ENCODE measurements at places on chromosomes 3 and 15.

- no peak for DNase-seq
Observed at GRCh38 chr15:29135309-29135657, 134.3 kb downstream of the NSMCE3 start.

GRCh38 chr3:22856811-22857210 is 346.3 kb upstream of the UBE2E2 start:
- DNase-seq: no peak

GRCh38 chr3:33803252-33803651 is 4.8 kb downstream of the PDCD6IP start:
- no peak for DNase-seq

- DNase-seq: no peak
Observed at GRCh38 chr3:35276568-35276967, 362.8 kb upstream of the ARPP21 start.

DNA sequence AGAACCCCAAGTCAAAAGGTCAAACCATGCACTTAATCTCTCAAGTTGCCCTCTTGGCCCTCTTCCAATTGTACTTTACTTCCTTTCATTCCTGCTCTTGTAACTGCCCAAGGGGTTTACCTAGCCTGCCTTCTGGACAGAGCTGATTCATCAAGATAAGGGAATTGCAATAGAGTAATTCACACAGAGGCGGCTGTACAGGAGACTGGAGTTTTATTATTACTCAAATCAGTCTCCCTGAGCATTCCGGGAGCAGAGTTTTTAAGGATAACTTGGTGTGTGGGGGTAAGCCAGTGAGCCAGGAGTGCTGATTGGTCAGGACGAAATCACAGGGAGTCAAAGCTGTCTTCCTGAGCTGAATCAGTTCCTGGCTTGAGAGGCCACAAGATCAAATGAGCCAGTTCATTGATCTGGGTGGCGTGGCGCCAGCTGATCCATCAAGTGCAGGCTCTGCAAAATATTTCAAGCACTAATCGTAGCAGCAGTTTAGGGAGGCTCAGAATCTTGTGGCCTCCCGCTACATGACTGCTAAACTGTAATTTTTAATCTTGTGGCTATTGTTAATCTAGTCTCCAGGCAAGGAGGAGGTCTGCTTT is 590.0 kb downstream of the EPHA3 start:
- DNase-seq: no peak

GRCh38 chr15:43153269-43153668 is 19.9 kb downstream of the TMEM62 start:
- no peak for DNase-seq

DNA sequence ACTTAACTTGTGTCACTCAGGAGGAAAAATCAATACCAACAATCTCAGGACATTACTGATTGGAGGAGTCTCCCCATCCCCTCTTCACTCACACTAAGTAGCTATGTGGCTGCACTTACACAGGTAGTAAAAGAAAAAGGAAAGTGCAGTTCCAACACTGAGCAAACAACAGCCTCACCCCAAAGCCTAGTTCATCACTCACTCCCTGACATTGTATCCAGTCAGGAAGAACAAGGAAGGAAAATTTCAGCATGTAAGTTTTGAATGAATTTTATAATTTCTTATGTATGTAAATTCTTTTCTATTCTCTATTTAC is 273.4 kb downstream of the IGSF11 start:
- peak; percentile 85 for DNase-seq

GRCh38 chr3:25663347-25663868 is 1.3 kb downstream of the TOP2B start:
- no peak for DNase-seq

- no peak for DNase-seq
Observed at GRCh38 chr3:71733319-71733718, 8.1 kb upstream of the EIF4E3 start.

GRCh38 chr3:53170325-53171063 is 9.5 kb downstream of the PRKCD start:
- DNase-seq: no peak

DNA sequence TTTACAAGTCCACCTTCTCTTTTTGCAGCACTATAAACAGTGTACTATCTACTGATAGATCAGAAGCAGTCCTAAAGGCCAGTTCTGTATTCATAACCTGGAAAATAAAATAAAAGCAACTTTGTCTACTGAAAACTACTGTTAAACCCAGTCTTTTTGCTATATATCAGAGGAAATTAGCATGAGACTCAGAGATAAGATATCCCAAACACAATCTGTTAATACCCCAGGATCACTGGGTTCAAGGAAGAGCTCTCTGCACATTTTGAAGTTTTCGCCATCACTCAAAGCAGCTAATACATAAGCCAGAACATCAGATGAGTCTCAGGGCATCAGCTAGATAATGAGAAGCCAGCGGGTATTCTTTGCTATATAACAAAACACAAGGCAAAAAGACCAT is 21.8 kb downstream of the OSBPL10 start:
- DNase-seq: no peak

- DNase-seq: no peak
Observed at GRCh38 chr3:129984125-129984524, 9.6 kb downstream of the TRH start.

GRCh38 chr3:99482191-99482590 is 156.2 kb upstream of the COL8A1 start:
- DNase-seq: no peak

GRCh38 chr15:36841193-36841592 is 259.2 kb downstream of the MEIS2 start:
- DNase-seq: no peak

- DNase-seq: no peak
Observed at GRCh38 chr3:49992326-49992725, 52.4 kb downstream of the RBM6 start.

- DNase-seq: no peak
Observed at GRCh38 chr3:23496165-23496564, 293.0 kb downstream of the UBE2E2 start.

GRCh38 chr3:108118038-108118768 is 27.4 kb upstream of the CD47 start:
- no peak for DNase-seq

- no peak for DNase-seq
Observed at GRCh38 chr15:50698101-50698500, 11.5 kb upstream of the TRPM7 start.

- no peak for DNase-seq
Observed at GRCh38 chr3:131976448-131976847, 58.4 kb downstream of the CPNE4 start.

DNA sequence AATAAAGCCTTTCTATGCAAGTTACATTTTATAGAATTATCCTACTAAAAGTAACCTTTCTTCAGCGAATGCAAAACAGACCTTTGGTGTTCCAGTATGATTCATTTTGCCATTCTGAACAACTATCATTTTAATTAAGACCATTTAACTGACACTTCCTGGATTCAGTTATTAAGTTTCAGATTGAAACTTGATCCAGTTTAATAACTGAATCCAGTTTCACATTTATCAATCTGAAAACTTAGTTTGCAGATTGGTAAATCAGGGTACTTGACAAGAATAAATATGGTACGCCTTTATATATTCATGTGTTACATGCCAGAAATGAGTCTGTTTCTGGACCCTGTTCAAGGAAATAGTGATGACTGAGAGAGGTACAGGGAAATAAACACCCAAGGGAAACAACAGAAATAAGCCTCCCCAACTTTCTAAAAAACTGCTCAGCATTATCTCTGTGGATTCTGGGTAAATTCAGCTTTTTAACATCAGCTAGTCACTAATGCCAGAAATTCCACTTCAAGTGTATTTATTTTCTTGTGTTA is 23.3 kb upstream of the NFKBIZ start:
- no peak for DNase-seq

DNA sequence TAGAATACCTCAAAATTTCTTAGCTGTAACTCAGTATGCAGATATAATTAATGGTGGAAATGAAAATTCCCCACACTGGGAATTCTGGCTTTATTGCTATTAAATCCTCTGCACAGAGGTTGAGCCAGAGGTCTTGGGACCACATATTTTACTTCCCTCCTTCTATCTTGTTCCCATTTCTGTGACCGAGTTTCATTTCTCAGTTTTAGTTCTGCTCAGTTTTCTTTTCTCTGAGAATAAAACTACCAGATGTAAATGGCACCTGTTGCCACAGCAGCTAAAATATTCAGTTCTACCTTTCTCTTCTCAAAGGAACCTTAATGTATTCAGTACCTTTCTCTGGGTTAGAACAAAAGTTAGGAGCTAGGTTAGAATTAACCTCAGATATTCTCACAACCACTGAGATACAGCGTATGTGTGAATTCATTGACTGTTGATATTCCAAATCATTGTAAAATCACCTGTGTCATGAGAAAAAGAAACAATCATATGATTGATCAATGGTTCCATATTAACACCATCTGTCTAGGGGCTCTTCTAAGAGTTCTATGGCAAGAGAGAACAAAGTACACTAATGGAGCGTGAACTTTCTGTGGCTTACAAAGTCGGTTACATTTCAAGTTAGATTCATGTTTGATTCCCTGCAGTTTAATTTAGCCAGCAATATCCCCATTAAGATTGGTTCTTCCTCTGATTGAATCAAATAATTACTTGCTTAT is 374.1 kb downstream of the EFHB start:
- DNase-seq: no peak

GRCh38 chr15:80450811-80451321 is 46.7 kb downstream of the ARNT2 start:
- no peak for DNase-seq

DNA sequence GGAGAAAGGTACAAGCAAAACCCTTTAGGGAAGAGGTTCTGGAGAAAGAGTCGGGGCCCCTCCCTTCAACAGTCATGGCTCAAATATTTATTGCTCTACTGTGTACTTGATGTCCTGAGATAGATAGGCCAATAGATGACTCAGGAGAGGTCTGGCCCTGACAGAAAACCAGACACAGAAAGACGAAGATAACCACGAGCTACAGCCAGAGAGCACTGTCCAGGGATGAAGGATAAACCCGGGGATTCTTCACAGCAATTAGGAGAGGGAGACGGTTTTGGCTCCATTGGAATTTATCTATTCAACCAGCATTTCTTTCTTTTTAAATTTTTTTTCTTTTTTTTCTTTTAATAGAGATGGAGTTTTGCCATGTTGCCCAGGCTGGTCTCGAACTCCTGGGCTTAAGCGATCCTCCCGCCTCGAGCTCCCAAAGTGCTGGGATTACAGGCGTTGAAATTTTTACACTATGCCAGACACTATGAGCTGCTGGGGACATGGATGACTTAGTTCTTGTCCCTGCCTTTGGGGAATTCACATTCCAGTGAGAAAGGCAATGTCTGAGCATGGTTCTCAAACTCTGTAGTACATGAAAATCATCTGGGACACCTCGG is 4.6 kb upstream of the CIDEC start:
- no peak for DNase-seq

GRCh38 chr3:152236716-152237115 is 32.0 kb upstream of the MBNL1 start:
- DNase-seq: no peak

DNA sequence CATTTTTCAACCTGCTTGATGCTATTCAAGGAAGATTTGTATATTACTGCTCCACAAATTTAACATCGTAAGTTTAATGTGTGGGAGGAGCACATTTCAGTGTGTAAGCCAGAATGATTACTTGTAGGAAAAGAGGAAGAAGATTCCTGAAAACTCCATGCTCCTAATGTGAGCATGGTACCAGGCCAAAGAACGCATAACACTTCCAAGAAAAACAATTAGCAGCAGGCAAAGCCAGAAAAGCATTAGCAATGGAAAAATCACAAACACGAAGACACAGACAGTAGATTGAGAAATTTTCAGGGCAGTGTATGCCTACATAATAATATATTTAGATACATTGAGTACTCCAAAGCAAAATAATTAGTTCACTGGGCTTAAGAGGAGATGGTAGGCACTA is 96.6 kb upstream of the CBLB start:
- DNase-seq: no peak

DNA sequence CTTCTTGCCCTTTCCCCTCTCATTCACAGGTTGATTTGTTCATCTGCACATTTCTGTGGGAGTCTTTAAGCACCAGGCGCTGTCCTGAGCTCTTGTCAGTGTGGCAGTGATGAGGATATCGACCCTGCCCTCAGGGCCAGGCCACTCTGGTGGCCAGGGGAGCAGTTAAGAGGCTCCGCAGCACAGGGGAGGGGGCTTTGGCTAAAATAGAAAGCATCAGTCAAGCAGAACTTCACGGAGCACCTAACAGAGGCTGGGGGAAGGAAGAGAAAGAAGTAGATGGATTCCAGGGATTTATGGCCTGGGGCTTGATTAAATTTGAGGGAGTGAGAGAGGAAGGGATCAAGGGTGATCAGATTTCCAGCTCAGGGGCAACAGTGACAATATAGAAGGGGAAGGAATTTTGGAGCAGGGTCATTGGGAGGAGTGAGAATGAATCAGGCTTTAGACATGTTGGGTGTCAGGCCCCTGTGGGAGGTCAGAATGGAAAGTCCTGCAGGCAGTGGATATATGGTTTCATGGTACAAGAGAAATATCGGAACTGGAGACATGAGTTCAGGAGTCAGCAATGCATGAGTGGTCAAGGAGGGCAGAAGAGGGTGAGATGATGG is 73.0 kb upstream of the GLCE start:
- no peak for DNase-seq

DNA sequence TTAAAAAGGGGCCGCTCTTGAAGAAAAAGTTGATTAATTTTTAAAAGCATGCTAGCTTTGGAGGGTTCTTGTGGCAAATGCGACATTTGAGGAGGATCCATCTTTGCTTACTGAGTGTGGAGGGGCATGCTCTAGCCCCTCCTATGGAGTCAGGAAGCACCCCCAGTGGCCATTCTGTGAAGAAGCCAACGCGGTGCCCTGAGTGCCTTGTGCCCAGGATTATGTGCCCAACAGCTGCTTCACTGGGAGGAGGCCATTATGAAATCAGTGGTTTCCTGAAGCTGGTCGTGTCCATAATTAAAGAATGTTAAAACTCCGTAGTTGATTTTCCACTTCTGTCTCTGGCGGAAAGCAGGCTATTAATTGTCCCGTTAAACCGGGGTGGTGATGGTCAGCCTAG is 69.1 kb upstream of the TNFAIP8L3 start:
- DNase-seq: no peak

DNA sequence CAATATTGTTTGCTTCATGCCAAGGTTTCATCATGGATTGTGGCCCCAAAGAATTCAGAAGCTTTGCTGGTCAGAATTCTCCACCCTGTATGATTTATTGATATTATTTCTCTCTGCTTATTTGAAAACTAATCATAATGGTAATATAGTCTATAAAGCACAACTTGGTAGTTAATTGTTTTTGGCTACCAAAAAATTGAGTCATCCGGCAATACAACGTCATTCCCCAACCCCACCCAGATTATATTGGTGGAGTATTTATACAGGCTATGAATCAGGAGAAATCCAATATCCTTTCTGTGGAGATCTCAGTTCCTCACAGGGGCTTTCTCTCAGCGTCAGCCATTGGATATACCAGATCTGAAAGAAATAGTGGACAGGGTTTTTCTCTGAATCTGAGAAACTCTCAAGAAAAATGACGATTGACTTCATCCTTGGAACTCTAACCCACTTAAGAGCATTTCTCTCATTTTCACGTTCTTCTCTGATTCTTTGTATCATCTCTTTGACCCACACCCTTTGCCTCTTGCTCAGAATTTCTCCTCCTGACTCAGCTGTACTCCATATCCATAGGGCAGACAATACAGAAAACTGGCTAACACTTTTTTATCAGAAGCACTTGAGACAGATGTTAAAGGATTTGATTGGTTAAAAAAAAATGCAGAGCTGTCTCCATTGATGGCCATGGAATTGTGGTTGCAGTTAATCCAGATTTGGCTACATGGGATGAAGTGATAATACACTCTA is 1055.8 kb upstream of the CADM2 start:
- no peak for DNase-seq

- DNase-seq: no peak
Observed at GRCh38 chr3:39226106-39226741, 33.8 kb upstream of the XIRP1 start.

GRCh38 chr3:73784686-73785392 is 160.1 kb upstream of the PDZRN3 start:
- DNase-seq: no peak

GRCh38 chr3:172204716-172205115 is 165.3 kb downstream of the FNDC3B start:
- no peak for DNase-seq
